ENCODE measurements at places on chromosomes 12 and 14.

DNA sequence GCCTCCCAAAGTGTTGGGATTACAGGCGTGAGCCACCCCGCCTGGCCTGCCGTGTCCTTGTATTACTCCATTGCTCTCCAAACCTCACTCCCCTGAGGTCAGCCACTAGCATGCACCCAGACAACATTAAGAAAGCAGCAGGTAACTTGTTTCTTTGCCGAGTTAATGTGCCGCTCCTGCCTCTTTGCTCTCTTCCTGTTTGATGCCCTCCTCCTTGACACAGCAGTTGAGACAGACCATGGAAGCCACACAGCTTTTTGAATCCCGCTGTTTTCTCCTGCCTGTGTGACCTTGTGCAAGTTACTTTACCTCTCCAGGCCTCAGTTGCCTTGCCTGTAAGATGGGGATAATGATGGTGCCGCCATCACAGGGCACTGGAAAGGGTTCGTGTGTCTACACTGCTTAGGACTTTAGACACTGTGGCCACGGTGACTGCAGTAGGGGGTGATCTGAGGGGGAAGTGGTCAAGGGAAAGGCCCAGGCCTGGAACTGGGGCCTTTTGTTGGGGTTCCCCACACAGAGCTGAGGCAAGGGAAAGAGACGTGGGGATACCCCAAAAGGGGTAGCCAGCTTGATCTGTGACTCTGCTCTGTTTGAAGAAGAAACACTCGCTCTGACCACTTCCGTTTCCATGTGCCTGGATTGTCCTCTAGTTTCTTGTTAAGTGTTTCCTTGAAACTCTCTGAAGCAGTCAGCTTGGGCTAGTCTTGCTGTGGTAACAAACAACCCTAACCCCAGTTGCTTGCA is 69.3 kb downstream of the RIN3 start:
- no peak for DNase-seq

GRCh38 chr12:57657744-57658143 is 24.7 kb upstream of the B4GALNT1 start:
- no peak for DNase-seq

GRCh38 chr14:39085933-39086332 is 17.1 kb downstream of the SEC23A start:
- DNase-seq, result no peak

DNA sequence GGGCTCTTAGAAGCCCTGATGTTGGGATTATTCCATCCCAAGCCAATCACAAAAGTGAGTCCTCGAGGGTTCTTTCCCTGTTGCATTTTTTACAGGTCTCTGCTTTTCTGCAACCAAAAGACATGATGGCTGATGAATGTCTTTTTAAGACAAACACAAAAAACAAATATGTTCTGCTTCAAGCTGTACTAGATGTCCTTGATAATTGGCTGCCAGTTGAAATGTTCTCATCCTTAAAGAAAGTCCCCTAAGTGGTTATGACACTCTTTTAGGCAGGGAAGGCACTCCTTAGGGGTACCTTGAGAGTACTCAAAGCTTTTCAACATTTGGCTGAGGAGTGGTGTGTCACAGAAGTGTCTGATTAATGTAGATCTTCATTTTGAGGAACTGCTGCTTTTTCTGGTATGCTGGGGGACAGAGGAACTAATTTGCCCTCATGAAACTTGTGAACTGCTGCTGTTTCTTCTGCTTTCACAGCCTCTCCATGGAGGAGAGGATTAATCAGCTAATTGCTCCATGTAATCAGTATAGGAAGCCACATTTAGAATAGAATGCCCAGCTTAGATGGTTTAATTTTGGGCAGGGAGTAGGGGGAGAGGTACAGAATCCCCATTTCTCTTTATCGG is 22.8 kb upstream of the IGF1 start:
- no peak for DNase-seq

DNA sequence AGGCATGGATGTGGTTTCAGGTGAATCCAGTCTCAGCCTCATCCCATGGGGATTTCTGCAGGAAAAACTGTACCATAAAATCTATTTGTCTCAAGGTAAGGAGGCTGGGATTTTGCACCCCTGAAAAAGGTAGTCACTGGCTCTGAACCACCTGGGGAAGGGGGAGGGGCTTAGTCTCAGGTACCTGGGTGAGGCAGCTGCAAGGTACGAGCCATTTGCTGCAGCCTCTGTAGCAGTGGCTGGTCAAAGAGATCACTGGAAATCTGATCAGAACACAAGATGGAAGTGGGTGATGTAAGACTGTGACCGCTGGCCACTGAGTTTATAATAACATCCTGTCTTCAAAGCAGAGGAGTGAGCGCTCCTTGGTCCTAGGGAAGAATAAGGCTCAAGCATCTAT is 209.9 kb upstream of the NOS1 start:
- DNase-seq, result no peak

DNA sequence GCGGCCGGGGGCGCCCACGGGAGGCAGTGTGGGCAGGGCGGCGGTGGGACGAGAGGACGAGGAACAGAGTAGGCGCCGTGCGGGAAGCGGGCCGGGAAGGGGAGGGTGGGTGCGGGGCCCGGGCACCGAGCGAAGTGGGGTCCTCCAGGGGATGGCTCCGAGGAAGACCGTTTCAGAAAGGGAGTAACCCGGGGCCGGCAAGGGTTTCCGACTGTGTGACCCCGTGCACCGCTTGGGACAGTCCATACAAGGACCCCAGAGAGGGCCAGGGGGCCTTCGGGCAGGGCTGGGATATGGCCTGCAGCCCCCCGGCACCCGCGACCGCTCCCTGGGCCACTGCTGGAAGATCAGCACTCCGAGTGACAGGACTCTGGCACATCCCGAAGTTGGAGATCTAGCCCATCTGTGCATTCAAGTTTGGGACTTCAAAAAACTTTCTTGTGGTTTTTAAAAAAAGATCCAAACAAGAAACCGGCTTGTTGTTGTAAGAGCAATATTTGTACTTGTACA is 448 bp downstream of the TSPAN9 start:
- DNase-seq, result no peak
